ENCODE measurements at places on chromosomes 1 and 21.

GRCh38 chr1:63103682-63104081 is 218.7 kb upstream of the FOXD3 start:
- DNase-seq, result no peak

- no peak for DNase-seq
These were observed 560.5 kb downstream of the KIF26B start for GRCh38 chr1:245715291-245715701.

DNA sequence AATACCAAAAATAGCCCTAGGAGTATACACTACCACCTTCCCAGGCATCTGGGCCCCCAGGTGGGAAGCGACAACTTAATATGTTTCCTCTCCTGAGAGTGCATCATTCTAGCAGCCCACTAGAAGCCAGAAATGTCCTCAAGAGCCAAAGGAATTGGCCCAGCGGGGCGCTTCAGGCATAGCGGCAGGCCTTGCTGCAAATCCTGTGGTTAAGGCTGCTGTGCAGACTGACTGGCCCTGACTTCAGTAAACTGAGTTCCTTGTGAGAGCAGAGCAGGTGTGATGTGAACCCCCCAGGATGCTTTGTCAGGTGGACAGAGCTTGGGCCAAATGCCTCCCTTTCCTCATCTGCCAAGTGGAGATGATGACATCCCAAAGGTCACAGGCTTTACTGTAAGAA is 29.7 kb upstream of the LDLRAP1 start:
- no peak for DNase-seq

DNA sequence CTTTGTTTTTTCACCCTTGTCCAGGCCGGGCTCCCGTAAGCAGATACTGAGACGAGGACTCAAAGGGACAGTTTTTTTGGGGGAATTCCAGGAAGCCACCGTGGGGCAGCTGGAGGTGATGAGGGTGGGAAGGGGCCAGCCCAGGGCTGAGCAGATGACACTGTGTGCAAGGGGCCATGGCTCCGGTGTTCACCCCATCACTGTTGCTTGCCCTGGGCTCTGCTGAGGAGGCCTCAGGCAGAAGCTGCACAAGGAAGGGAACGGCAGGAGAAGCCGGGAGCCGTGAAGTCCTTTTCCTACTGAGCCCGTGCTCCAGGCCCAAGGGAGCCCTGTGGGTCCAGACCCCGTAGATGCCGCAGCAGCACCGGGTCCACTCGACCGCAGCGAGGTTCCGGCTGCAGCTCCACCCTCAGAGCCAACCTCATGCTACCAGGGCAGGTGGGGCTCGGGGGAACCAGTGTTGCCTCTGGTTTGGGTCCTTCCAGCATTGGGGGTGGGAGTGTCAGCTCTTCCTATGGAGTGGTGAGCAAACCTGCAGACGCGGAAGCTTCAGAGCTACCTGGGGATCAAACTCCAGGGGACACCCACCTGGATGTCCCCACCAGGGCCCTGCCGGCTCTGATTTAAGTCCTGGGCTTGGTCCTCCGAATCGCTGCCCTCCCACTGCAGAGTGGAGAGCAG is 4.3 kb upstream of the CALML6 start:
- DNase-seq, result no peak

DNA sequence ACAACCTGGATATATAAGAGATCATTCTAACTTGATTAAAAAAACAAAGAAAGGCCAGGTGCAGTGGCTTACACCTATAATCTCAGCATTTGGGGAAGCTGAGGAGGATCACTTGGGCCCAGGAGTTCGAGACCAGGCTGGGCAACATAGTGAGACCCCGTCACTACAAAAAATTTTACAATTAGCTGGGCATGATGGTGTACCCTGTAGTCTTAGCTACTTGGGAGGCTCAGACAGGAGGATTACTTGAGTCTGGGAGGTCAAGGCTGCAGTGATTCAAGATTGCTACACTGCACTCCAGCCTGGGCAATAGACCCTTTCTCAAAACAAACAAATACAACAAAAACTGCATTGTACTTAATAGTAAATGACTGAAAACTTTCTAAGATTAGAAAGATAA is 169.3 kb downstream of the SLC45A1 start:
- no peak for DNase-seq

DNA sequence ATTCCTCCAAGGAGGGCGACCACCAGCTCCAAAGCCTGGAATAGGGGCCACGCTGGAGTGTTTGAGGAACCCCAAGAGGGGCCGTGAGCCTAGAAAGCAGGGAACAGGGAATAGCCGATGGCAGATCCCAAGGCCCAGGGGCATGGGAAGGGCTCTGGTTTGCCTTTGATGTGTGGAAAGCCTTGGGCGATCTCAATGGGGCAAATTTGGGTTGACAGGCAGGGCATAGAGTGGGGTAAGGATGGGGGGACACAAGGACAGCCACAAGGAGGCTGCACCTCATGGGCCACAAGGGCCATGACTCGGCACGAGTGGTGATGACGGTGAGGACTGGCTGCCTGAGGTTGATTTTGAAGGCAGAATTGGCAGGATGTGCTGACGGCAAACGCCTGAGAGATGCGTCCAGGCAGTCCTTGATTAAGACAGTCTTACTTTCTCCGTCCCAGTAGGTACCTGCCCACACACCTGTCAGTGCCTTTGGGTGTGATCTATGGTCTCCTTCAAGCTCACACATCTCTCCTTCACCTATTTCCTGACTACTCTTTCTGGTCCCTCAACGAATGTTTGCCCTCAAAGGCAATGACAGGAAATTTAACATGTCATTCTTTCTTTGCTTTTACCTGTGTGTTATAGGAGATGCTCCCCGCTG is 2.0 kb upstream of the TMPRSS3 start:
- DNase-seq, result no peak

DNA sequence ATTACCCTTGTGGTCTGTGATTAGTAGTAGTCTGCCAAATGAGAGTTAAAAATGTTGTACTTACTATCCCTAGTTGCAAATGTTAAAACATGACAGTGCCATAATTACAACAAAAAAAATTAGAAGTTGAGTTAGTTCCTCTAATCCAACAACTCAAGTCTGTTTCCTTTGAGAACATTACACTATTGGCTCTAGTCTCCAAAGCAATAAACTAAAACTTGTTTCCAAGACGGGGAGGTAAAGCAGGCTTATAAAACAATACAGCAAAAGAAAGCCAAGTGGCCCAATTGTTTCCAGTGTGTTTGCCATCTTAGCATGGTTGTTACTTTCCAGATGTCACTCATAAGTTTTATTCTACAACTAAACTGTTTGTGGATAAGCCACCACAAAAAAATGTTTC is 11.6 kb downstream of the KYAT3 start:
- no peak for DNase-seq

- peak; percentile 12 for DNase-seq
These were observed 889.6 kb upstream of the ADGRL4 start for GRCh38 chr1:79896140-79896539.

DNA sequence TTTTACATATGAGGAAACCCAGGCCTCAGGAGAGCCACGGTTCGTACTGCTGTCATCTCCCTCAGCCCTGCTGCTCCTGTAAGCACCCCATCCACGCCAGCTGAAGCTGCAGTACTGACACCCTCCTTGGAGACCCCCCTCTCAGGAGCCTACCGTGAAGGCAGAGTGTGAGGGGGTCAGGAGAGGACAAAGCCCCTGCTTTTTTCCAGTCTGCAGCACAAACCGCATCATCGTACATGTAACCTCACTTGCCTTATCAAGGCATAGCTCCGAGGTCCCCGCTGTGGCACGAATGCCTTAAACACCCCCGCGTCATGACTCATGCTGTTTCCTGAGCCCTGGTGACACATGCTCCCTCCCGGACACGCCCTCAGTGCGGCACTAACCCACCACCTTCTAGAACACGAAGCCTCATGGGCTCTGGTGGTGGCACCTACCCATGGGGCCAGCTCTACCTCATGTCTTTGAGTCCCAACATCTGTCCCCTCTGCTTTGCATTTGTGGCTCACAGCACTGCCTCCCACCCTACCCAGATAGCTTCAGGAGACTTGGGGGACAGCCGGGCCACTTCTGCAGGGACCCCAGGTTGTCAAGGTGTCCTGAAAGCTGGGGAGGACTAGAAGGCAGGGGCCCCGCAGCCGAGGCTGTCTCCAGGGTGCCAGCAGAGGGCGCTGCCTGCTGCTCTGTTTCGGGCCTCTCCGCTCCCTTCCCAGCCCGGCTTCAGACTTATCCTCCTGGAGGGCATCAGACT is 4.9 kb downstream of the SH3BGRL3 start:
- DNase-seq, result peak; percentile 97

DNA sequence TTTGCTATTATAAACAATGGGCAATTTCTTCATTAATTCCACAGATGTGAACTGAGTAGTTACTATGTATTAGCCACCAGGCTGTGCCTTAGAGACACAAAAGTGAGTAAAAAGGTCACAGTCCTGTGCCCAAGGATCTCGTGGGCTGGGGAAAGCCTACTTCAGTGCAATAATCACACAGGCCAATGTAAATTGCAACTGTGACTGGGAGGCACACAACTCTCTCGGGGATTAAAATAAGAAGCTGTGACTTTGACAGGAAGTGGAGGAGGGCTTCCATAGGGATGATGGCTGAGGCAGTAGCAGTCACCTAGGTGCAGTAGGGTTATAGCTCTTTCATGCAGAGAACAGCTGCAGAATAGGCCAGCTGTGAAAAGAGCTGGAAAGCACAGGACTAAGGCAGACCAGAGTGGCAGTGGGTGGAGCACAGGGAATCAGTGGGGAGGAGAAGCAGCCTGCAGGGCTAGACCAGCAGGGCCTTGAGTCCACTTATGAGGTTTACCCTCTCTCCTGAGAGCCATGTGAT is 121.9 kb downstream of the MAB21L3 start:
- DNase-seq, result no peak

DNA sequence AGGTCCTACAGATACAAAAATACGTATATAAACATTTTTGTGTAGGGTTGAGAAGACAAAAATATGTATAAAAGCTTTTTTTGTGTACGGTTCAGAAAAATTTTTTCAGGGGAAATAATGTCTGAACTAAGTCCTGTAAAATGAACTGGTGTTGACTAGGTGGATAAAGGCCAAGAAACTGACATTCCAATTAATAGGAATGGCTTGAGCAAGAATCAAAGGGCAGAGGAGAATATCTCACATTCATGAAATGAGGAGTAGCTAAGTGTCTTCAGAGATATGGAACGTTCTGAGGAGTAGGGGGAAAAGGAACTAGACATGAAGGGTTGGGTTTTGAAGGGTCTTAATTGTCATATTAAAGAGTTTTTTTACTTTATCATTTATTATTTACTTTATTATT is 231.2 kb downstream of the DENND1B start:
- no peak for DNase-seq

DNA sequence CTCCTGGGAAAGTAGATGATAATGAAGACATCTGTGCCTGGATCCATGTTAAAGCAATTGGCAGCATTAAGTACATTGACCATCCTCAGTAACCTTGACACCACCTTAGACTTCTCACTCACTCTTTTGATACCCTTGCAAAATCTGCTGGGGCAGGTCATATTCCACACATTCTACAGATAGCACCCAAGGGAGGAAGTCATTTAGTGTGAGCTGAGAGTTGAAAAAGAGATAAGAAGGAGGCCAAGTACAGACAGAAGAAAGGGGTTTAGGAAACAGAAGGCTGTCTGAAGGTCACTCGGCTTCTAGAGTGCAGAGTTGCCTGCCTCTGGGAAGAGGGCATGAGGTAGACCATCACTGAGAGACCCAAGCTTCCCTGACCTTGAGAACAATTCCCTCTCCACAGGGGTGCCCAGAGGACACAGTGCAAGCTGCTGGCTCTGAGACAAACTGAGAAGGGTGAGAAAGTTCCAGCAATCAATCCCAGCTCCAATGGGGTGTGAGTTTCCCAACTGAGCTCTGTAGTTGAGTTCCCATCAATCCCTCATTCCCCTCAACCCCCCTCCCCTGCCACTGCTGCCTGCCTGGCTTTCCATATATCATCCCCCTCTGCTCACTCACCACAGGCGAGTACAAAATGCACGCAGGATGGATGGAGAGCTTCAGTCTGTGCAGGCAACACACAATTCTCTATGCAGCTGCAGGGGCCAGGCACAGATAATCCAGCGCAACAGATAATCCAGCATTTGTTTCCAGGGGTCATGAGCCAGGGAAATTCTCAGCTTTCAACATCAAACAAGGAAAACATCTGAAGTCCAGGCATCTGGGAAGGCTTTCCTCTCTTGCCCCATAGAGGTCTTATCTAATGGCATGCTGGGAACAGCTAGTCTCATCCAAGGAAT is 7.4 kb upstream of the MOB3C start:
- DNase-seq, result peak; percentile 22

DNA sequence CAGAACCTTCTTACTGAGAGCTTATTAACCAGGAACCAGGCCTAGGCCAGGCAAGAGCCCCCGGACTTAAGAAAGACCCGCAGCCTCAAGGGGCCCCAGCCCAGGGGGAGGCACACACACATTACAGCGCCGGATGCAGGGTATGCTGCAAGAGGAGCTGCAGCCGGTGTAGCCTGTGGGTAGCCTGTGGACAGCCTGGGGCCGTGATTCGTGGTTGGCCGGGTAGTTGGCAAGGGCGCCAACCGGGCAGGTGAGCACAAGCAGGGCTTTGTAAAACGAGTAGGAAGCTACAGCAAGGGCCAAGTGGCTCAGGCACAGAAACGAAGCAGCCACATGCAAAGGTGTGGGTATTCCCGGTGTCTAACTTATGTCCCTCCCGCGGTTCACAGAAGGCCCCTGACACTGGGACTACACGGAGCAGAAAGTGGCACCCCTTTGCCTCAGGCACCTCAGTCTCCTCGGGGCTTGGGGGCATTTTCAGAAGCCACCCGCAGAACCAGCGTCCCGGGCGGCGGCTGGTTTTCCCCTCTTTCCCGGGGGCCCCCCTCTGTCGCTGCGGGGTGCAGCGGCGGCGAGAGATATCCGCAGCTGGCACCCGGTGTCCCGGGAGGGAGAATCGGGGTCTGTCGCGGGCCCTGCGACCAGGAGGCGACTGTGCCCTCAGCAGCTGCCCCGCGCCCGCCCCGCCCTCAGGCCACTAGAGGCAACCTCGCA is 40.8 kb downstream of the KIAA1614 start:
- DNase-seq, result no peak

DNA sequence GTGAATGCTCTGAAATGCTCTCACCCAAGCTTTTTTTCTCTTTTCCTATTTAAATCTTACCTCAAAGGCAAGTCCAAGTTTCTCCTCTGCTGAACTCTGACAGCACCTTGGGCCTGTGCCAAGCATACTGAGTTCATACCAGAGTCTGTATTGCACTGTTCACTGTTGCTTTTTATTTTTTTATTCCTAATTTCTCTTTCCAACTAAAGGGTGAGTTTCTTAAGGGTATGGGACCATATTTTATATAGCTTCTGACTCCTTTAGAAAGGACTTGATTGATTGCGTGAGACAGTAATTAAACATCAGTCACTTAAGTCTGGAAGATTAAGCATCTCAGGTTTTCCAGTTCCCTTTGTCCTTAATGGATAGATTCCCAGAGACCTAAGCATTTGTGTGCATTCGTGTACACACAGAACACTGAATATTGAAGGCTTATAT is 69.9 kb downstream of the CACHD1 start:
- DNase-seq, result peak; percentile 34

GRCh38 chr1:207309745-207310273 is 11.7 kb upstream of the CD55 start:
- peak; percentile 74 for DNase-seq

DNA sequence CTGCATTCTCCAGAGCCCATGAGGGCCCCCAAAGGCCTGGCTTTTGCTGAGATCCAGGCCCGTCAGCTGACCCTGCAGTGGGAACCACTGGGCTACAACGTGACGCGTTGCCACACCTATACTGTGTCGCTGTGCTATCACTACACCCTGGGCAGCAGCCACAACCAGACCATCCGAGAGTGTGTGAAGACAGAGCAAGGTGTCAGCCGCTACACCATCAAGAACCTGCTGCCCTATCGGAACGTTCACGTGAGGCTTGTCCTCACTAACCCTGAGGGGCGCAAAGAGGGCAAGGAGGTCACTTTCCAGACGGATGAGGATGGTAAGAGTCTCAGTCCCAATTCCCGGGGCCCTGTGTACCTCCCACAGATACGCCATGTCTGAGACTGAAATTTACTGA is 39.1 kb downstream of the PTPRU start:
- no peak for DNase-seq

GRCh38 chr1:171196351-171196750 is 11.3 kb downstream of the FMO2 start:
- DNase-seq, result no peak

Data from foreskin fibroblast (primary cell).